Stimulated activated CD4-positive, alpha-beta T cell treated with anti-CD3 and anti-CD28 coated beads, TNF-alpha, amount 100 ng/mL, for 4 hours (primary cell): ENCODE measurements at places on chromosomes 4 and X.

DNA sequence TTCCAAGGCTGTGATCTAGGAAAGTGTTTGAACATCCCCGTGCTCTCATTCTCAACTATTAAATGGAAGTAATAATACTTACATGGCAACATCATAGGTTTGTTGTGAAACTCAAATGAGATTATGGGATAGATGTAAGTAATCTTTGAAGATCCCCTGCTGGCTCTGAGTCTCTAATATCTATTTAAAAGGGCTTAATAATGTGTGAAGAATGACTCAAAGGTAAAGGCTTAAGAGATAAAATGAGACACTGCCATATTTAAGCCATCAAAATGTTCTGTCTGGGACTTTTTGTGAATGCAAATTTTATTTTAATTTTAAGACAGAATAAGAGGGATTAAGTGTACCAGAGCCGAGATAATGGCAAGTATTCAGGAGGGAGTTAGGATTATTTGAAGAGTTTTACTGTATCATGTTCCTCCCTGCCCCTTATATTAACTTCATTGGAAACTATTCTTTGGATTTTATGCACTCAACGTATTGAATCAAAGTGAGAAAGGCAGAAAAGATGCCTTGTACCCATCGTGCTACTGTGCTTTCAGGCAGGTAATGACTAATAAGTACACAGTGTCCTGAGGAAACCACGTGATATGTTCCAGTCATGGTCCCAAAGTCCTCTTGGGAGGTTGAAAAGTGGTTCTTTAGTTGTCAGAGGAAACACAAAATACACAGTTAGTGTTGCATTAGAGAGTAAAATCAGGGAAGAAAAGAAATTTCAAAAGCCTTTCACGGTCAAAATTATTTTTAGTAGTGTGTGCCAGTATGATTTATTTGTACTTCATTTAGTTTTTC, 192.4 kb downstream of the RBM46 start:
- DNase-seq, result no peak

- DNase-seq, result no peak
These were observed 7.6 kb upstream of the HTRA3 start for GRCh38 chr4:8261851-8262535.

- no peak for DNase-seq
These were observed 2.0 kb downstream of the ERCC6L start for GRCh38 chrX:72236841-72237240.

DNA sequence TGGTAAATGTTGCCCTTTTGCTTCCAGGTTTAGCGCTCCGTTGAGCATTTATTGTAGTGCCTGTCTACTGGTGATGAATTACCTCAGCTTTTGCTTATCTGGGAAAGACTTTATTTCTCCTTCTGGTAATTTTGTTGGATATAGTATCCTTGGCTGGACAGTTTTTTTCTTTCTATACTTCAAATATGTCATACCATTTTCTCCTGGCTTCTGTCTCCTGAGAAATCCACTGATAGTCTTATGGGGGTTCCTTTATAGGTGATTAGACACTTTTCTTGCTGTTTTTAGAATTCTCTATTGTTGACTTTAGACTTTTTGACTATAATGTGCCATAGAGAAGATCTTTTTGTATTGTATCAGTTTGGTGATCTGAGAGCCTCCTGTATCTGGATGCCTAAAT, 73.5 kb downstream of the ARFIP1 start:
- DNase-seq, result no peak

GRCh38 chr4:168634276-168634802, 137.5 kb downstream of the PALLD start:
- DNase-seq, result no peak

- DNase-seq, result no peak
These were observed 49.6 kb downstream of the UGT2A2 start for GRCh38 chr4:69589884-69590283.

GRCh38 chr4:11805842-11806241, 377.1 kb upstream of the HS3ST1 start:
- DNase-seq, result no peak

GRCh38 chr4:150583287-150584110, 1.5 kb downstream of the MAB21L2 start:
- DNase-seq, result no peak

- peak; percentile 60 for DNase-seq
These were observed at the start of gene PUDP for GRCh38 chrX:7147978-7148854. Gene PUDP, minus strand, starts transcription at chrX:7148153. Its CDS starts 40 bp downstream, at chrX:7148113.
